ENCODE measurements at places on chromosomes 4 and X.

DNA sequence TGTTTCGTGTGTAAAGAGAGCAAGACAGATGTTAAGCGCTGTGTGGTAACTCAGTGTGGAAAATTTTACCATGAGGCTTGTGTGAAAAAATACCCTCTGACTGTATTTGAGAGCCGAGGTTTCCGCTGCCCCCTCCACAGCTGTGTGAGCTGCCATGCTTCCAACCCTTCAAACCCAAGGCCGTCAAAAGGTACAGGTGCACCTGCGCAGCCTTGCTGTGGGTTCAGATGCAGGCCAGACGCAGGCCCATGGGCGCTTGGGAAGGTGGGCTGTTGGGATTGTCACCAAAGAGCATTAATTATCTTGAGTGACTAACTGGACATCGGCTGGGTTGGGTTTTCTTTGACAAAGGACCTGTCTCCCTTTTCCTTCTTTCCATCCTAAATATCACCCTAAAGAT, 55.4 kb downstream of the NELFA start:
- no peak for DNase-seq

DNA sequence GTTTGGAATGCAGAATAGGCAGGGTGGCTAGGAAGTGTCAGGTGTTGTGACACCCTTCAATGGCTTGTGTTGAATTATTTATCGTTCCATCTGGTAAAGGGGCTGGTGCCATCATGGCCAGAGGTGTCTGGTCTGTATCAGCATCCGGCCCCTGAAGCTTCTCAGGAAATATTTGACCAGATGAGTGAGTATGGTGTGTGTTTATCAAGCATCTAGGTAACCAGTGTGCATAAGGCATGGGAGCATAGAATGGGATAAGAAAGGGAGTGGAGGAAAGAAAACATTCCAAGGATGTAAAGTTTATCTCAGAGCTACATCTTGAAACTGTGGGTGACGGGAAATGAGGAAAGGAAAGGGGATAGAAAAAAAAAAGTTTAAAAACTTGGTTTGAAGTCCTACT, 109.4 kb downstream of the KLHL4 start:
- DNase-seq = no peak

- no peak for DNase-seq
Measured at GRCh38 chrX:70998411-70999027, 67.6 kb upstream of the SLC7A3 start.

- no peak for DNase-seq
Measured at GRCh38 chr4:139808808-139809756, 143.5 kb downstream of the MGST2 start.

GRCh38 chrX:135740681-135741149, 27.3 kb downstream of the CT45A1 start:
- no peak for DNase-seq

- DNase-seq = no peak
Measured at GRCh38 chr4:76607846-76608245, 172.8 kb downstream of the SHROOM3 start.

- no peak for DNase-seq
Measured at GRCh38 chr4:140020457-140021361, 133.3 kb downstream of the MAML3 start.

- no peak for DNase-seq
Measured at GRCh38 chr4:100983426-100983825, 363.9 kb downstream of the PPP3CA start.

- DNase-seq = peak; percentile 60
Measured at GRCh38 chr4:683982-684622, 4.8 kb downstream of the SLC49A3 start.

- DNase-seq = no peak
Measured at GRCh38 chr4:15400226-15400625, 27.6 kb upstream of the C1QTNF7 start.

GRCh38 chr4:40349561-40350198, 14.5 kb downstream of the CHRNA9 start:
- DNase-seq = peak; percentile 6

DNA sequence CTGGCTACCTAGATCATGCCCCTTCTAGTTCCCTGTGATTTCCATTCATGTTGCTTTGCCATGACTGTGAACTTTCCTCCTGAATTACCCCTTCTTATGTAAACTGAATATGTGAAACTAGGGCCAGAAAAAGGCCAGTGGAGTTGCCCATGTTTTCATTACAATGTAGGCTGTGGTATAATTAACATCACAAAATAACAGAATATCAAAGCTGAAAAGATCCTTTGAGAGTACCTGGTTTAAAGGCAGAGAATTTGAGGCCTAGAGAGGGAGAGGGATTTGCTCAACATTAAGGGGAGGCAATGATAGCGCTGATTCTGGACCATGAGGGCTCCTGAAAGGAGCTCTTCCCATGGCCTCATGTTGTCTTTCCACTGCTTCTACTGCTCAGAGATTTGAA, 392.2 kb downstream of the OPHN1 start:
- DNase-seq = no peak

DNA sequence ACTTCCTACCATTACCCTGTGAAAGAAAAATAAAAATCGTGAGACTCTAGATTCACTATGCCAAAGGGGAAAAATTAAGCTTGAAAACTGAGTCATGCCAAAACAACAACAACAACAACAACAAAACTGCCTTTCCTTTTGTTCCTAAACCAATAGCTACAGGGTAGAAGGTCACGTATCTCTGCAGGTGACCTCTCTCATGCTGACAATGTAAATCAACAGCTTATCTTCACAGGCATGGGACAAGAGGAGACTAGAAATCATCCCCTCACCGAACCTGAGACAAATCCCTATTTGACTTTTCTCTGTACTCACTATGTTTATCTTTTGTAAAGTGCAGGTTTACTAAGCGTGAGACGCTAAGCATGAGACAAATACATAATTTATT, 20.5 kb upstream of the AADAT start:
- DNase-seq = no peak

DNA sequence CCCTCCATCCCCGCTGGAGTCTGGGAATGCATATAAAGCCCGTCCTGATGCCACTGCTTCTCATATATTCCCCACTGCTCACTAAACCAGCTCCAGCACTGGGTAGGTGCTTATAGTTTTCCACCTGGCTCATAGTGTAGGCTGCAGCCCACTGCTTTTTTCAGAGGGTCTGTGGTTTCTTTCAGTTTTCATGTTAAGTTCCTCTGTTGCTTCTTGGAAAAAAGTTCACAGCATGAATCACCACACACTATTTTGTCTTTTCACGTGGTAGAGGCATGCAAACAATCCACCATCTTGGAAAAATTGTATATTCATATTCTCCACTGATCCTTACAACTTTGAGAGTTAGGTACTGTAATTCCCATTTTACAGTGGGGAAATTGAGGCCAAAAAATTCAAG, 39.4 kb downstream of the DCLK2 start:
- no peak for DNase-seq

- no peak for DNase-seq
Measured at GRCh38 chr4:177596035-177596434, 153.8 kb upstream of the AGA start.

GRCh38 chrX:40004246-40004535, 93.6 kb downstream of the BCOR start:
- no peak for DNase-seq

DNA sequence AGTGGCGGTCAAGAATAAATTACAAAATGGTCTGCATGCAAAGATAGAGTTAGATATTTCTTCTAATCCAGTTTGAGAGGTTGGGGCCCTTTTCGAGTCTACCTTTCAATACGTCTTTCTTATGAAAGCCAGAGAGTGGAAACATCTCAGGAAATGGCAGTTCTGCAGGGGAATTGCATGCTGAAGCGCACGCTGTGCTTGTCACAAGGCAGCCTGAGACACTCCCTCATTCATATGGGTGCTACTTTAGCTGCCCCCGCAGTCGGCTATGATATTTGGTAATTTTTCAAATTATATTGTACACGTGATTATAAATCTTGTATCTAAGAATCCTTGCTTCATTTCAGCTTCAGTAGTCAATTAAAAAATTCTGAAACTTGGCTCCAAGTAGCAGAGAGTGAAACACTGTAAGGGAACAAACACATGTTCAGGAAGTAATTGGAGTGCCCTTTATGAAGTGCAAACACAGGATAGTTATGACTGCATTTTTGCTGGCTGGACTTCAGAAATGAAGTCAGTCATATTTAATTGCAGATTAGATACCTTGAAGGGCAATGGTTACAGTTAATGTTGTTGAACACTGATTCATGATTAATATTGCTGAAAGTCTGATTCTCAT, 145.5 kb upstream of the NAP1L5 start:
- peak; percentile 1 for DNase-seq

- DNase-seq = no peak
Measured at GRCh38 chrX:152865232-152865920, 32.5 kb upstream of the ZNF185 start.

DNA sequence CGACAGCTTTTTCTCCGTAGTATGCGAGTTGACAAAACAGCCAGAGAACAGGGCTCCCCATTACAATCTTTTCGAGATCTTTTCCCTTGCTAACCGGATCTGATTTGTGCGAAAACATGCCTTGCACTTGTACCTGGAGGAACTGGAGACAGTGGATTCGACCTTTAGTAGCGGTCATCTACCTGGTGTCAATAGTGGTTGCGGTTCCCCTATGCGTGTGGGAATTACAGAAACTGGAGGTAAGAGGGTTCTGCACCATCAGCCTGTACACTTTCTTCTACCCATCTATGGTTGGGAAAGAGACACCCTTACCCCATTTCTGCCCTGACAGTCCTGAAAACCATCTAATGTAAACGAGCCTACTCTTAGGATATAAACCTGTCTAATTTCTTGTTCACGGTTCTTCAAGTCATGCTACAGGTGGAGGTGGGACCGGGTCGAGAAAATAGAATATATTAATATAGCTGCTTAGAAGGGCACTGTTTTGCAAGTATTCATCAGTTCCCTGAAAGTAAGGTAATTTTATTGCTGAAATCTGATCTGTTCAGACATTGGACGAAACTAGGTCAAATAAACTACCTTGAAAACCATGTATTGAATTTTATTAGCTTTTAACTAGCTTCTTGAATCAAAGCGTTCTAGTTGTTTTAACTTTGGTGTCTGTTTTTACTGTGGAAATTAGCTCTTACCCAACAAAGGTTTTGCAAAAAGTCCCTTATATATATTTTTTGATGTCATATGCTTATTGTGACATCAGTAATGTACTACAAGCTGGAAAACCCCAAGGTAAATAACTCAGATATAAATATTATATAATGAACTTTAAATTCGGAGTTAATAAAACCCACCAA, 869 bp downstream of the TMEM184C start:
- no peak for DNase-seq

- DNase-seq = no peak
Measured at GRCh38 chr4:2829321-2829932, 14.2 kb upstream of the ADD1 start.

DNA sequence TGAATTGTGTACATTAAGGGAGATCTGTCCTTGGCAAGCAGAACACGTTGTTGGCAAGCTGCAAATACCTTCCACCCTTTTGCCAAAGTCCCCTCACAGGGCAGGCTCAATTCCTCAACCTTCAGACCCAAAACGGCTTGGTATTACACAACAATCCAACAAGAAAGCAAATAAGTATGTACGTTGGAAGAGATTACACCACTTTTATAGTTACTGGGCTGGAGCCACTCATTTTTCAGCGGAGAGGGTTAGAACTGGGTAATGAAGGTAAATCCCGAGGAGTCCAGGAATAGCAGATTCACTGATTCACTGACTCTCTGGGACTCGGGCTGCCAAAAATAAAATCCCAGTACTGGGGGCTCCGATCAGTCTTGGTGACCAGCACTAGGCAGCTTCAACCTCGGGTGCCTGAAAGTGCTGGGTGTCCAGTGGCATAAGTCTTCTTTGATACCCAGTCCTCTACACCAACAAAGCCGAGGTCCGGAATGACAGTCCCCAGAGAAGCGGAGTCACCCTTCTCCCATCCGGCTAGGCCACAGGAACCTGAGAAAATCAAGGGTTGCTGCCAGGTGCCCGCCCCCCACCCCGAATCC, 587 bp downstream of the TIMM8A start:
- no peak for DNase-seq

DNA sequence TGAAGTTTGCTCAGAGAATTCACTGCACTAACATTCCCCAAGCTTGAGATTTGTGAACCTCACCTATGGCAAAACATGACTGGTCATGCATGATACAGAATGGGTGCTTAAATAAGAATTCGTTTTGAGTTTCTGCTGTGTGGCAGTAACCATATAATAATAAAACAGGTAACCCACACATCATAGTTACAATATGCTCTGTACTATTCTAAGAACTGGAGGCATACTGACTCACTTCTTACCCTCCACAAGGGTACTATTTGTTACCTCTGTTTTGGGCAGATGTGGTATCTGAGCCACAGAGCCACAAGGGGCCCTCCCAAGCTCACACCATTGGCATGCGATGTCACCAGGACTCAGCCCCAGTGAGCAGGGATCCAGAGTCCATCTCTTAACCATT, 17.6 kb downstream of the SLC2A9 start:
- DNase-seq = no peak

- no peak for DNase-seq
Measured at GRCh38 chr4:122508083-122508482, 51.6 kb upstream of the IL2 start.

DNA sequence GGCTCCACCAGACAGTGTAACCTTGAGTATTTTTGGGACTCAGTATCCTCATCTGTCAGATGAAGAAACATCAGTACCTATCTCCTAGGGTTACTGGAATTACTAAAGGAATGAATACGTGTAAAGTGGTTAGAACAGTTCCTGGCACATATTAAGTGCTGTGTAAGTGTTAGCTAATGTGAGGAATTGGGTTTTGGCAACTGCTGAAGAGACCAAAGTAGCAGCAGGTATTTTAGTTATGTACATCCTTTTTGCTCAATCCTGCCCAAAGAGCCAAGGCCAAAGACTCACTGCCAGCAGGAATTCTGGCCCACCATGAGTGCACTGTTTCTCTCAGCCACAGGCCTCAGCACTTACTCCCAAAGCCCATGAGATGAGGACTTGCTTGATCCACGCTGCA, 16.7 kb upstream of the MCF2 start:
- DNase-seq = no peak

DNA sequence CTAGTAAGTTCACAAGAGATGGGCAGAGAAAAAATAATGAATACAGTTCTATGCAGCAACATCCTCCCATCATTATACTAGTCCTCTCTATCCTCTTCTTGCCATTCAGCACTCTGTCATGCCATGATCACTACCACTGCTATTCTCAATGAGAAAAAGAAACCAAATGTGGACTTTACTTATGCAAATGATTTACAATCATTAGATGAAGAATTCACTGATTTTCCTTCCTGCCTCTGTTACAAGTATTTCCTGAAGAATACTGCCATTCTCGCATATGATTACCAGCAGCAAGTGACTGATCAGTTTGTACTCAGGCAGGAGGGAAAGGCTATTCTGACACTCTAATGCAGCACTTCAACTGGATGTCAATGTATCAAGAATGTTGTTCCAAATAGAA, 50.3 kb downstream of the WDFY3 start:
- DNase-seq = no peak

DNA sequence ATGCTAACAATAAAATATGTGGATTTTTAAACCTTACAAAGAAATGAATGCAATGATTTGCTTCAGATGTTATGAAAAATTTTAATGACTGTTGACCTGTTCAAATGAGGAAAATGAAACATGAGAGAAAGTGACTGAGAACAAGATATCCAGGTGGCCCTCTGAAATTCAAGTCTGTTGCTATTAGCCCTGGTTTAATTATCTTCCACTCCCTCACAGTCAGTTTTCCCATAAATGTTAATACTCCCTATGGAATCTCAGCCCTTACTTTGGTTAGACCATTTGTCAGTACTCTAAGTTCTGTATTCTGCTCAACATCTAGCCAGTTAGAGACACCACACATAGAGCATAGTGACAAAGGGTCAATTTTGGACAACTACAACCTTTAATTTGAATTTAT, 327.8 kb downstream of the PDGFC start:
- DNase-seq = no peak

GRCh38 chr4:56215901-56216300, 171.4 kb downstream of the AASDH start:
- DNase-seq = no peak

All from NCI-H1694 (cell line).